Suppressor macrophage treated with lipopolysaccharide for 4 hours (primary cell): ENCODE measurements at places on chromosomes 13 and 19.

DNA sequence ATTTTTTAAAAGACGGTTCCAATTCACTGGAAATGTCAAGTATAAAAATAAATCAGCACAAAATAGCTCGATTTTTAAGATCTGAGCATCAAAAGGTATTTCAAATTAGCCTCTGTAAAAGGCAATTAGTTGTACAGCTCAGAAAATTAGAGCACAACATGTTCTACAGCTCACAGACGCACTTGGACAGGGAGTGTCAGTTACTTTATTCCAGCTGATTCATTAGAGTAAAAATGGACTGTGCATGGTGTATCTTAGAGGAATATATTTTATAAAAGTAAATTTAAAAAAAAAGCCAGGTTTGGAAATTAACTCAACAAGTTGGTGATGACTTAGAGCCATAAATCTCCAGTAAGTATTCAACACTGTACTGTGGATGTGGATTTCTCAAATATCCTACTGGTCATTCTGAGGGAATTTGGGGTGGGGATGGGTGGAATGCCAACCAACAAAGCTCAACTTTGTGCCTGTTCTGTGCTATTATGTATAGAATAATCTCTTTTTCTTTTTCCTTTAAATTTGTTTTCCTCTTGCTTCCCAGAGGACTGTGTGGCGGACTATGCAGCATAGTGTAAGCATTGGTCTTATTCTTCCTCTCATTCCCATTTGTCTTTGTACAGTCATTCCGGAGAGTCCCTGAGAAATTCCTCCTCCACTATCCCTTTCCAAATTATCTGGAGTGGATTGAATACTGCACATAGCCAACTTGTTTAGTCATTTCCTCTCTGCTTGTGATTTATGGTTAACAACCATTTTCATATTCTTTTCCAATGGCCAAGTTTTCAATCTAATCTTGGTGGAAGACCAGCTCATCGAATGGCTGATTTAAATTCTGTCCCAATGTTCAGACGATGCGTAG is 169.3 kb downstream of the DCT start:
- DNase-seq, result no peak

- no peak for DNase-seq
Observed at GRCh38 chr13:21979161-21979806, 308.4 kb downstream of the FGF9 start.

- DNase-seq, result no peak
Observed at GRCh38 chr13:30520571-30520970, 54.8 kb upstream of the HMGB1 start.

DNA sequence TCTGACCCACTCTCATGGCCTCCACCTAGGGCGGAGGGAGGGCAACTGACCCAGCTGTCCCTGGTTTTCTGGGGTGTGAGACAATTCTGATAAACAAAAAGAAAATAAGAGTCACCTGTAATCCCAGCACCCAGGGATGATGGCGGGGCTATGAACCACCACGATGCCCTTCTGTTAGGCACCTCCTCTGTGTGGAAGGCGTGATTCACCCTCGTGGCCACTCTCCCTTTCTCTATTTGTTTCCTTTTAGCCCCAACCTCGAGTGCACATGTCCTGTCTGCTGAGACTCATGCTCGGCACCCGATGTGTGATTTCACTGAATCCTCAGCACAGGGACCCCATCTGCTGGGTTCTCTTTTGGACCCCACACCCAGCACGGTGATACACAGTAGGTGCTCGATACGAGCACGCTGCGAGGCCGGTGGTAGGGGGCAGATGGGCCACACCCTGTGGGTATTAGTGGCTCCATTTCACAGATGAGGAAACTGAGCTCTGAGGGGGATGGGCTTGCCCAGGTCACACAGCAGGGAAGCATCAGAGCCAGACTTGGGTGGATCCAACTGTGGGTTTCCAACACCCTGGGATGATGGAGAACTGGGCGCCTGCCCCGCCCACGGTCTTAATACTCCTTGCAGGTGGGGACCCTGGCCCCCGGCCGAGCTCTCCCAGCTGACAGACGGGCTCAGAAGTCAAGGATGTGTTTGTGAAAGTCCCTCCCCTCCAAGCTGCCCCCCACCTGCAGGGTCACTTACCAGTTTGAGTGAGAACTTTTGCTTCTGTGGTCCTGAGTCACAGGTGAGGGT is 24.9 kb downstream of the VRK3 start:
- DNase-seq, result no peak

DNA sequence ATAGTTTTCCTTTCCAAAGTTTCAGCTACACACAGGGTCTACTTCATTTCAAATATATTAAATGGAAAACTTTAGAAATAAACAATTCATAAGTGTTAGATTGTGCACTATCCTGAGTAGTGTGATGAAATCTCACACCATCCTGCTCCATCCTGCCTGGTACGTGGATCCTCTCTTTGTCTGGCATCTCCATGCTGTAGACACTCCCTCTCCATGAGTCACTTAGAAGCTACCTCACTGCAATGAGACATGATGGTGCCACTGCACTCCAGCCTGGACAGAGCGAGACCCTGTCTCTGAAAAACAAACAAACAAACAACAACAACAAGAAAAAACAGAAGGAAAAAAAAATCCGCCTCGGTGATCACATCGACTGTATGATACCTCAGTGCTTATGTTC is 191.8 kb downstream of the PCCA start:
- no peak for DNase-seq

GRCh38 chr19:46173886-46174480 is 25.9 kb downstream of the IGFL2 start:
- no peak for DNase-seq

DNA sequence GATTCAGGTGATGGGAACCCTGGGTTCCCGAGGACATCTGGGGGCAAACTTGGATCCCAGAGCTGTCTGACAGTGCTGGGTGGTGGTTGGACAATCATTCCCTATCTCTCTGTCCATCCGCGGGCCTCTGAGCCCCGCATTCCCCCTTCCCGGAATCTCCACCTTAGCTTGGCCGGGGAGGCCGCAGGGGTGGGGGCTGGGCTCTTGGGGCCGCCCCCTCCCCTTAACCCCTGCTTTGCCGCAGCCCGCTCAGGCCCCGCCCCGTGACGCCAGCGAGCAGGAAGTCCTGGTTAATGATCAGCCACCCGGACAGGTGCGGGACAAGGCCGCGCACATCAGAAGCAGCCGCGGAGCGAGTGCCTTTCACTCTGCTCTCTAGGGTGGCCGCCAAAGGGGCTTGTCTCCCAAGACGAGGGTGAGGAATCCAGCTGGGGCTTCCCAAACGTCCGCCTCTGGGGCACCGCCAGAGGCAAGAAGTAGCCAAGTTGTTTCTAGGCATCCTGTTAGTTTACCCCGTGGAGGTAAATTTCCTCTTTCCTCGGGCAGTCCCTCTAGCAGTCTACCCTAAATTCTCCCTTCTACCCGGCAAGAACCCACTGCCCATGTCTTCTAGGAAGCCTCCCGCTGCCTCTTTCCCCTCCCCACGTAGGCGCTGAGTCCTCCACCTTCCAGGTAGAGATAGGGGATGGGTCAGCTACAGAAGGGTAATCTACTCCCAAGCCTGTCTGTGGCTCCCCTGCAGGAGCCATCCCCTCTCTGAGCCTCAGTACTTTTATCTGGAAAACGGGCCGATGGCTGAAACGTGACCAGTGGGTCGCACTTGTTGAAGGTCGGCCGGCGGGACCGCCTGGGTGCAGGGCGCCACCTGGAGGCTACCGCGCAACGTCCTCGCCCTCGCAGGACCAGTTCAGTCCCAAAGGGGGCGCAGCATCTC is 3.0 kb downstream of the IRF2BP1 start:
- DNase-seq, result peak; percentile 91

GRCh38 chr13:58318495-58319167 is 687.1 kb downstream of the PCDH17 start:
- DNase-seq, result no peak

GRCh38 chr13:74406420-74406819 is 272.2 kb upstream of the KLF12 start:
- no peak for DNase-seq

GRCh38 chr13:24172071-24172470 is 11.6 kb downstream of the SPATA13 start:
- no peak for DNase-seq

DNA sequence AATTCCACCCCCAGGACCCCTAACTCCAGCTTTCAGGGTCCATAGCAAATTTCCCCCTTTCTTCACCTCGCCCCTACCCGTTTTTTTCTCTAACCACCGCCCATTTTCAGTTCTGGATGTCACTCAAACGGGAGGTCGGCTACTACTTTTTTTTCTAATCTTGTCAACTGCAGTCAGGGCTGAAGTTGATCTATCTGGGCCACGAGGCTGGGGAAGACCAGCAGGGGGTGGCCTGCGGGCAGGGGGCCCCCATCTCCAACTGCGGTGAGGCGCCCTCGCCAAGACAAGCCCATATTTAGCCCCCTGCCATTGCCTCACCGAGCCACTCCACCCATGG is 748 bp downstream of the LHFPL6 start:
- DNase-seq, result peak; percentile 6

GRCh38 chr19:17737690-17738153 is 13.6 kb upstream of the FCHO1 start:
- DNase-seq, result no peak

GRCh38 chr19:13995878-13996765 is 10.0 kb downstream of the RFX1 start:
- DNase-seq, result no peak

- DNase-seq, result peak; percentile 12
Observed at GRCh38 chr19:57850553-57851017, 926 bp downstream of the ZNF587 start.

DNA sequence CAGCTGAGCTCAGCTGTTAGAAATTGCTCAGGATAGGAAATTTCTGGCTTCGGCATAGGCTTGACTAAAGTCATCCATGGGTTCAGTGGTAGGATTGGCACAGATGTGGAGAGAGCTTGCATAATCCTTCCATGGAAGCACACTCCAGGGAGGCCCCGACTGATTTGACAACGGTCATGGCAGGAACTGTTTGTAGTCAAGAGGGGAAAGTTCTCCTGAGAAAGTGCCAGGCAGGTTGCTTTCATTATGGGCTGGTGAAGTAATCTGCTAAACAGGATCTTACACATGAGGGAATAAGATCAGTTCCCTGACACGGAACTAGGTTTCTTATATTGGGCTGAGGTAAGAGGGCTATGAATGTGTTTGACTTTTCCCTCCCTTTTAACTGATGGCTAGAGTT is 120.1 kb downstream of the RGCC start:
- peak; percentile 73 for DNase-seq

DNA sequence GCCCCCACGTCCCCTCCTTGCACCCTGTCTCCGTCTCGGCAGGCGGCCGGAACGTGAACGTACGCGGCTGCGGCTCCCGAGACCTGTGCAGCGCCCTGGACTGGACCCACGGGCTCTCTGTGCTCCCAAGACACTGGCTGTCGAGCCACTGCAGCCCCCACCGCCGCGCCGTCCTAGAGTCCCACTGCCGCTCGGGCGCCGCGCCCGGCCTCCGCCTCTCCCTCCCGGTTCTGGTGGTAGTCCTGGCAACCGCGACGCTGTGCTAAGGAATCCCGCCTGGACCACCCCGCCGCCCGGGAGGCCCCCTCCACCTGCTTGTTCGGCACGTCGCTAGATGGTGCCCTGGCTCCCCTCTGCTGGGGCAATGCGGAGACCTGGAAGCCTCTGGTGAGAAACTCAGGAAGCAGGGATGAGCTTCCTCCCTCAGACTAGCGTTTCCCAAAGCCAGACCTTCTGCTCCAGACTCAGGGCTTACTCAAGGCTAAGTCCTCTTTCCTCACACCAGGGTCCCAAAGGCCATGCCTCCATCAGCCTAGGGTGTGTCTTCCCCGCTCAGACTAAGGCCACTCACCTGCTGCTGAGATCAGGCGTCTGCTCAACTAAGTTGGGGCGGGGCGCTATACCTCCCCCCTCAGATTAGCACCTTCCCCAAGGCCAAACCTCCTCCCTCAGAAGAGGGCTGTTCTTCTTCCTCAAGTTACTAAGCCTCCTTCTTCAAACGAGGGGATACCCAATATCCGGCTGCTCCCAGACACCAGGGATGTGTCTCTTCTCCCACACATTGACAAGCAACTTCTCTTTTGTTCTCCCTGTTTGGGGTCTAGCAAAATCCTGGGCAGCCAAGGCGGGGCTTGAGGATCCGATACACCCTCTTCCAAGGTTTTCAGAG is 16.1 kb upstream of the IRGC start:
- DNase-seq, result peak; percentile 54

DNA sequence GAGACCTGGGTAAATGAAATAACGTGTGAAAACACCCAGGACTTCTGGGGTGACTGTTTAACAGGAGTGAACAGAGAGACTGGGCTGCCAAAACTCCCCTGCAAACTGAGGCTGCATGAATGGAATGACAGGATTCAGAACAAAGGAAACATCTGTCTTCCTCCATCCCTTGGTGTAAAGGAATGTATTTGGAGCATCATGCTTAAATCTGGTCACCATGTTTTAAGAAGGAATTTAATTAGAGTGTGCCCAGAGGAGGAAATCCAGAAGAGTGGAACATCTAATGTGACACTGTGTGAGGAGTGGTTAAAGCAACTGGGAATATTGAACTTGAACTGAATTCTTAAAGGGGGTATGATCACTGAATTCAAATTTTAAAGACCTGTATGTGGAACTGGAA is 437.2 kb downstream of the LIG4 start:
- no peak for DNase-seq

GRCh38 chr19:48862827-48863226 is 5.6 kb downstream of the PLEKHA4 start:
- DNase-seq, result no peak

GRCh38 chr19:48873476-48874302 is 1.5 kb downstream of the PPP1R15A start:
- DNase-seq, result peak; percentile 58

DNA sequence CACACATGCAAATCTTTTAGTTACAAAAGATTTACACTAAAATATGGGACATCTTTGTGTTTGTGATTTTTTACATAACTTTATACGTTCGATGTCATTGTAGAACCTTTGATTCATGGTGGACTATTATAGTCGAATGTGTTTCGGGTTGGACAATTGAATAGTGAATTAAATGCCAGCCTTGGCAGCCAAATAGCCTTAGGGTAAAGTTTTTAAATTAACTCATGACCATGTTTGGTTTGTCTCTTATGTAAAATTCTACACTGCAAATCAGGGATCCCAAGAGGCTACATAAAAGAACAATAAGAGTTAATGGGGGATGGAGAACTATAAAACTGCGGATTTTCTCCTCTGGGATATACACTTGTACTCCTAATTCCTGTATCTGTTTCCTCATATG is 1735.6 kb upstream of the SPRY2 start:
- DNase-seq, result no peak

DNA sequence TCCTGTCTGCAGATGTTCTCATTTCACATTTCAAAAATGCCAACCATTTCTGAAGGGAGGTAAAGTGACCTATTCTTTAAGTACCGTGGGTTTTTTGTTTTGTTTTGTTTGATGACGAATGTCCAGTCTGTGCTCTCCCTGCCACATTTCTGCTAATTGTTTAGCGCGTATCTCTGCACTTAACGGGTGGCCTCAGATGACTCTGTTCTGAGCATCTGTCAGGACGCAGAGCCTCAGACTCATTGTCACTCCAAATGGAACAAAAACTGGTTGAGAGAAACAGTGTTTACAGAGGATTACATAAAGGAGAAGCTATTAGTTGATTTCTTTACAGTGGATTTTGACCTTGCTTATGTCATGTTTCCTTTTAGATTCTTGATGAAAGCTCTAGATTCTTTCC is 23.7 kb downstream of the TPP2 start:
- no peak for DNase-seq
